ENCODE measurements at places on chromosomes 5 and 9. TPM values are rescaled to one million over a fixed set of nuclear protein-coding genes. Genes with fewer than 3 reads are reported as not detected.

- no peak for DNase-seq
- H3K4me3 ChIP-seq: no peak overlapping the region
- H3K27ac ChIP-seq: no peak overlapping the region
- H3K27me3 ChIP-seq: peaks cover 2% of the 10 kb centered on the region
Observed at GRCh38 chr5:56459394-56460194, 226.5 kb upstream of the ANKRD55 start.

The KCNIP1 gene
- total RNA-seq: not detected

GRCh38 chr9:87256973-87257372, 240.7 kb upstream of the DAPK1 start:
- DNase-seq: no peak
- H3K4me1 ChIP-seq: no peaks in the 10 kb centered on the region
- no peaks in the 10 kb centered on the region for H3K27me3 ChIP-seq
- H3K36me3 ChIP-seq: no peaks in the 10 kb centered on the region
- H3K4me3 ChIP-seq: no peak overlapping the region

The ENTR1 gene
- 60.0 TPM for total RNA-seq

The IL5 gene
- total RNA-seq: 7.0 TPM

DNA sequence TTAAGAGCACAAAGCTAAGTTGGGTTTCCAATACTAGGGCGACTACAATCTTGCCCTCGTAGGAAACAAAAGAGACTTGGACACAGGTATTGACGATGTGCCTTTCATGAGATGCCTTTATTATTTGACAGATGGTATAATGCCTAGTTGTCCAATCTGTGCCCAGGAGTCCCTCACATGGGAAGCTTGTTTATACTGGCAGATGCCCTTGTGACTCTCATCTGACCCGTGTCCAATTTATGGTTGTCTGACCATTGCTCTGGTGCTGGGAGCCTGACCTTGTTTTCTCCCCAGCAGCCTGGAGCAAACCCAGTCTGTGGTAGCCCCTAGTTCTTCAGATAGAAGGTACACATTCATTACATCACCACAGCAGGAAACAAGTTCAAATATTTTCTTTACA, 511.7 kb downstream of the AGTPBP1 start:
- no peak for DNase-seq
- no peak overlapping the region for H3K4me3 ChIP-seq
- H3K4me1 ChIP-seq: no peaks in the 10 kb centered on the region
- H3K27ac ChIP-seq: no peak overlapping the region
- H3K27me3 ChIP-seq: no peaks in the 10 kb centered on the region
- H3K36me3 ChIP-seq: no peaks in the 10 kb centered on the region

- no peaks in the 10 kb centered on the region for H3K4me1 ChIP-seq
- H3K27ac ChIP-seq: no peak overlapping the region
- DNase-seq: no peak
- H3K27me3 ChIP-seq: no peaks in the 10 kb centered on the region
Observed at GRCh38 chr9:86829496-86830046, 117.7 kb downstream of the GAS1 start.

GRCh38 chr9:125393426-125393825, 131.8 kb downstream of the GAPVD1 start:
- H3K27me3 ChIP-seq: no peaks in the 10 kb centered on the region
- no peaks in the 10 kb centered on the region for H3K36me3 ChIP-seq
- DNase-seq: no peak
- no peaks in the 10 kb centered on the region for H3K4me1 ChIP-seq

DNA sequence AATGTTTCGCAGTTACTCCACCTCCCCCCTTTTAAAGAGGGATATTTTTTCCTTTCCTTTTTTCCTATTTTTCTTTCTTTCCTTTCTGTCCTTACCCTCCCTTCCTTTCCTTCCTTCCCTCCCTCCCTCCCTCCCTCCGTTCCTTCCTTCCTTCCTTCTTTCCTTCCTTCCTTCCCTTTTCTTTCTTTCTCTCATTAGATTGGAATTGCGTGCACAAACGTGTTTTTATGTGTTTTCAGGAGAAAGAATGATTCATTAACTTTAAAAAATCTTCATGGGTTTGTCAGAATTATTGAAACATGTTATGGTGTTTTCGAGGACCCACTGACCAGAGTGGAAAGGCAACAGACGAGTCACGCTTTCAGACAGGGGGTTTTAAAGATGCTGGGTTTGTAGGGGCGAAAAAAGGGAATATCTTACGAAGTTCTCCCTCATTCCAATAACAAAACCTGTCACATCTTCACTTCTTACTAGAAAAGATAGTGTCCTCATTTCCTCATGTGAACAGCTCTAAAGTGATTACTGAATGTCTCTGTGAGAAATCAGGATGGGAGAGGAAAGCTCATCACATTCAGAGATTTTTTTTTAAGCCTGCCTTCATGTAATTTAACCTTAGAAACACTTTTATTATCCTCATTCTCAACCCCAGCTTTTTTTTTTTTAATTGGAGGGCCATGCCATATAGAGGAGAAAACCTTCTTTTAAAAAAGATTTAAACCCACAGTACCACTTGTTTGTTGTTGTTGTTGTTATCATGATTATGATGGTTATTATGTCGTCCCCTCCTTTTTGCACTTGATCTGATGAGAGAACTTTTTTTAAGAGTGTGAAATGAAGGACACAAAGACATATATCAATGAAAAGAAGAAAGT, 21.9 kb downstream of the NR2F1 start:
- peak overlapping the region; percentile 51 for H3K27ac ChIP-seq
- H3K4me1 ChIP-seq: peaks cover 7% of the 10 kb centered on the region
- peaks cover 5% of the 10 kb centered on the region for H3K36me3 ChIP-seq
- peaks cover 65% of the 10 kb centered on the region for H3K27me3 ChIP-seq
- no peak for DNase-seq
- no peak overlapping the region for H3K4me3 ChIP-seq

The NUTM2G gene
- not detected for total RNA-seq

DNA sequence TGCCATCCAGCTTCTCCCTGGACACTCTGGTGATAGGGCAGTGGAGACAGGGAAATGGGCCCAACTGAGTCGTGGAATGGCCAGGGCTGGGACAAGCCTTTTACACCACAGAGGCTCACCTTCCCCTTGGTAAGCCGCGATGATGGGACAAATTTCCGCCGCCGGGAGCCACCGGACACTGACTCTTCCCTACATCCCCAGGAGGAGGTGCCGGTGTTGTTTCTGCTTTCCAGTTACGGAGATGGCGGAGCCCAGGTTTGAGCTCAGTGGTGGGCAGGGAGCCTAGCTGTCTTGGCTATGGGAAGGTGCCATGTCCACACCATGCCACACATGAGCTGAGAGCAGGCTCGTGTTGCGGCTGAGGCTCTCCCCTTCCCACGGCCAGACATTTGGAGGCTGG, 19.9 kb upstream of the WNK2 start:
- H3K4me3 ChIP-seq: no peak overlapping the region
- peaks cover 7% of the 10 kb centered on the region for H3K4me1 ChIP-seq
- H3K27ac ChIP-seq: no peak overlapping the region
- H3K27me3 ChIP-seq: peaks cover 2% of the 10 kb centered on the region
- no peak for DNase-seq

The SLC22A4 gene
- 1.1 TPM for total RNA-seq

The KLHL3 gene
- total RNA-seq: 2.2 TPM

GRCh38 chr9:78393340-78393739, 96.4 kb downstream of the PSAT1 start:
- H3K4me3 ChIP-seq: no peak overlapping the region
- no peak overlapping the region for H3K27ac ChIP-seq
- no peak for DNase-seq
- no peaks in the 10 kb centered on the region for H3K4me1 ChIP-seq
- H3K36me3 ChIP-seq: no peaks in the 10 kb centered on the region

The PCDHB7 gene
- total RNA-seq: not detected

The ELAVL2 gene
- not detected for total RNA-seq

The PCDHB6 gene
- total RNA-seq: not detected

DNA sequence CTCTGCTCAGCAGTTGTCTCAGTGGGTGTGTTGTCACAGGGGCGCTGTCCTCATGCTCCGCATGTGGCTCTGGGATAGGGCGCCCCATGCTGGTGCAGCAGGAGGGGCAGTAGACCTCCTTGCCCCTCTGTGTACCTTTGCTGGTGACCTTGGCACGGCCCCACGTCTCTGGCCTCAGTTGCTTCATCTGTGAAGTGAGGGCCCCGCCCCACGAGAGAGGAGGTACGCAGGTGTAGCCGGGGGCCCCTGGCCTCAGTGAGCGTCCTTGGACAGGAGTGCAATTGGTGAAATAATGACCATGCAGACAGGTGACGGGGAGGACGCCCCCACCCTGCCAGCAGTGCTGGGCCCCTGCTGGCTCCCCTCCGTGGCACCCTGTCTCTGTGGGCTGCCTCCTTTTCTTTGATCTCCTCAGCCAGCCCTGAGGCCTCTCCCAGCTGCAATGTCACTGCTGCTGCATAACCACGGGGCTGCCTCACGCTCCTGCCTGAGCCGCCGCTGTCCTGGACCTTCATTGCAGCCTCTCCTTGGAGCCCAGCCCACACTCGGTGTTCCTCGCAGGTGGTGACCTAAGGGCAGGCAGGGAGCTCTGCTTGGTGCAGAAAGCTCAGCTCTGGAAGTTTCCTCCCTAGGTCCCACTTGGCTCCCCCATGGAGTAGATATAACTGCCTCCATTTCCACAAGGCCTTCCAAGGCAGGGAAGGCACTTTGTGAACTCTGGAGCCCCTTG, 57.3 kb downstream of the PHF2 start:
- no peaks in the 10 kb centered on the region for H3K27me3 ChIP-seq
- H3K36me3 ChIP-seq: peaks cover 31% of the 10 kb centered on the region
- no peak overlapping the region for H3K4me3 ChIP-seq
- no peaks in the 10 kb centered on the region for H3K4me1 ChIP-seq
- no peak overlapping the region for H3K27ac ChIP-seq

The S1PR3 gene
- 3.4 TPM for total RNA-seq

The PCDHGB2 gene
- 0.97 TPM for total RNA-seq
